ENCODE measurements at places on chromosomes 6 and 20.

DNA sequence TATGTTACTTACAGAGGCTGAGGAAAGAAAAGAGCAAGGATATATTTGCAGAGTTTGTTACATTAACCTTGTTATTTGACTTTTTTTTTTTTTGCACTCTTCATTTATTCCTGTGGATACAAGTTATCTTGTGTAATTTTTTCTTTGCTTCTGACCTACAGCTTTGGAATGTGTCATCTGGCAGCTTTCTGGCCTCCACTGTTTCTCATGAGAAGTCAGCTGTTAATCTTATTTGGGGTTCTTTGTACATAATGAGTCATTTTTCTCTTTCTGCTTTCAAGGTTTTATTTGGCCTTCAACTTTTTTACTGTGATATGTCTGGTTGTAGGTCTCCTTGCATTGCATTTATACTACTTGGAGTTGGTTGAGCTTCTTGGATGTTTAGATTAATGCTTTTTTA, 333.4 kb downstream of the SMOC2 start:
- no peak for DNase-seq

DNA sequence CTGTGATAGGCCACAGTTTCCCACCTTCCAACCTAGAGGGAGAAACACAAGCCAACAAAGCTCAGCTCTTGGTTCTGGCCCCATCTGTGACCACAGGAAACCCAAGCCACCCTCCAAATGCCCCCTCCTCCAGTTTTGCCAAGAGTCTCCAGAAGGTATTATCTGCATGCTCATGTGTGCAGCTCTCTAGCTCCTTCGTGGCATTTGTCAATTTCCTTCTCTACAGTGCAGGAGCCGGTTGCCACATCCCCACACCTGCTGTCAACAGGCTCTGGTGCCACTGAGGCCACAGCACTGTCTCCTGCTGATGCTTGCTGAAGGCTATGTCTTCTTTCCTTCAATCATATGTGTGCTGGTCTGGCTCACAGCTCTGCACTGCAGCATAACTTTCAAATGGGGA, 177.2 kb downstream of the CLIC5 start:
- no peak for DNase-seq

DNA sequence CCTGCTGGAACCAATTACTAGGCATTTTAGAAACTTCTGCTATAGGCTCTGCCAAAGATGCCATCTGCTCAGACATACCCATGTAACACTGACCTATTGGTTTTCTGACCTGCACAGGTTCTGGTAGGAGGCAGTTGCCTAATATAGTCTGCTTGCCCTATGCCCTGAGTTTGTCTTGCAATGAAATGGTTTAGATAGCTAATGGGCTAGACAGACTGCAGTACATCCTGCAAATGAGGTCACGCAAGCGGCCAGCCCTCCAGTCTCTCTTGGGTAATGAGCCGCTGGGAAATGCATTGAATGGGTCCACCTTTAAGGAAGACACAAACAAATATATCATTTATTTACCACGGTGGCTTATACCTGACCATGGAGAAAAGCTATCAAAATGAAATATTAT, 90.6 kb upstream of the B3GAT2 start:
- peak; percentile 62 for DNase-seq

DNA sequence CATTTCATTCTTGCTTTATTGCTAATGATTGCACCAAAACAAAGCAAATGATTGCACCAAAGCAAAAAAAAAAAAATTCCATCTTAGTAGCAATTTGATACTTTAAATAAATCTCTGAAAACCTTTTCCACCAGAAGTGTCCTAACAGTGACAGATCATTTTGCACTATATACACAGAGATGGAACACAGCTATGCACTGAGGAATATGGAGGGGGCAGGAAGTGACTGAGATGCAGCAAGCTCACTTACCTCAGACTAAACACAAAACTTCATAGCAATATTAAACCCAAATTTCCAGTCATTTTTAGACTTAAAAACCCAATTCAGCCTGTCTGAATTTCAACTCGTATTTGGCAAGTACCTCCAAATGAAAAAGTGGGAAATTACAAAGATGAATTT, 41.2 kb downstream of the HIVEP2 start:
- no peak for DNase-seq

DNA sequence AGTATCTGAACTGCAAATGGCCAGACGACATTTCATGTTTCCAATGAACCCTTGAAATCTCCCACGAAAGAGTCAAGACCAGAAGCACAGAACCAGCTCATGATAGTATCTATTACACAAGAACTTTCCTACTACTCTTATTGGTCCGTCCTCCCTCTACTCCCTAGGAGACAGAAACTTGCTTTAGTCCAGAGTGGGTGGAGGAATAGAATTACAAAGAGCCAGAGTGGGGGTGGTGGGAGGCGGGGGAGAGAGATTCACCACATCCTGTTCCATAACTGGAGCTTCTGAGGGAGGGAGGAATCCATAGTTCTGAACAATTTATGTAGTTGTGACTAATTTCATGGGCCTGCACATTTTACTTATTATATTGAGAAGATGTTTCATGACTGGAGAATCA, 18.5 kb upstream of the WFDC10A start:
- DNase-seq, result peak; percentile 42

- no peak for DNase-seq
These were observed 8.2 kb upstream of the CD83 start for GRCh38 chr6:14109411-14109826.

- peak; percentile 85 for DNase-seq
These were observed 104.8 kb downstream of the CDH26 start for GRCh38 chr20:60063048-60063451.

GRCh38 chr20:51401496-51401895, 141.0 kb downstream of the NFATC2 start:
- no peak for DNase-seq

- no peak for DNase-seq
These were observed 113.9 kb upstream of the TMEM170B start for GRCh38 chr6:11423667-11424066.

- peak; percentile 91 for DNase-seq
These were observed 107.8 kb downstream of the ZFP64 start for GRCh38 chr20:52083627-52084232.

DNA sequence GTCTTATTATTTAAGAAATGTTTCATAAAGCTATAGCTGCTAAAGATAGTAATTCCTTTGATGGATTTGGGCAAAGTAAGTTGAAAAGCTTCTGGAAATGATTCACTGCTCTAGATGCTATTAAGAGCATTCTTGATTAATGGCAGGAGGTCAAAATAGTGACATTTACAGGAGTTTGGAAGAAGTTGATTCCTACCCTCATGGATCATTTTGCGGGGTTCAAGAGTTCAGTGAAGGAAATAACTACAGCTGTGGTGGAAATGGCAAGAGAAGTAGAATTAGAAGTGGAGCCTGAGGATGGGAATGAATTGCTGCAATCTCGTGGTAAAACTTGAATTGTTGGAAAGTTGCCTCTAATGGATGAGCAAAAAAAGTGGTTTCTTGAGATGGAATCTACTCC, 316.1 kb downstream of the UTRN start:
- DNase-seq, result no peak

DNA sequence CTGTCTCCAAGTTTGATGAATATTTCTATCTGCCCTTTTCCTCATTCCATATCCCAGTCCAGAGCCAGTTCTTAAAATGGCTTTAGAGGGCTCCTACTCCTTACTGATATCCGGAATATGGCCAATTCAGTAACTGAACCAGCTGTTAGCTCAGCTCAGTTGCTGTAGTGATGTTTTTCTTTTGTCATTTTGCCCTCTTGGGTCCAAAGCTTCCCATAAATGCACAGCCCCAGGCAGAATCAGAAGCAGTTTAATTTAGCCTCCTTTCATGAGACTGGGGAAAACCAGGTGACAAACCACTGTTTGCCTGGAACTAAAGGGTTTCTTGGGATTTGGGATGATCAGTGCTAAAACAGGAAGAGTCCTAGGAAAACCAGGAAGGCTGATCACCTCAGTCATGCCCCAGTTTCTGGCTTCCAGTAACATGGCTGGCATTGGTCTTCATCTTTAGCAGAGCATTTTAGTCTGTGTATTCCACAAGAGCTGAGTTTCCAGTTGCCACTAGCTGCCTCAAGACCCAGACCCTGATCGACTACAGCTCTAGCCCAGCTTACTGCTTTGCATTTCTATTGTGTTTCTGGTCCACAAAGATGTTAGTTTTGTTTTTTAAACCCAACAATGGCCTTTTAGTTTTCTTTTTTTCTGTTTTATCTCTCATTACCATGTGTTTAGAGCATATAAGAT, 40.6 kb upstream of the REV3L start:
- no peak for DNase-seq

DNA sequence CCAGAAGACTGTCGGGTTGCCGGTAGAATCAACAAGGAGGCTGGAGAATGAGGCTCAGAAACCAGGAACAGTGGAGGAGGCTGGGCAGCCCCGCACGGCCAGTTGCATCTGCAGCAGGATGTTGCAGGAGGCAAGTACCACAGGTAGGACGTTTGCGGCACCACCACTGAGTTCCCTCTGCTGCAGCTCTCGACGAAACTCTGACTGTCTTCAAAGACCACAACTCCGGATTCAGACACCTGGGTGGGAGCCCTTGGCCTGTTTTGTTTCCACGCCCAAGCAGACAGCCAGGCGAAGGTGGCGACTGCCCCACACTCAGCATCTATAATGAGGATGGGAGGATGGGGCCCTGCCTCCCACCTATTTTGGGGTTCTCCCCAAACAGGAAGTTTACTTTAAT, 218.2 kb downstream of the ZDHHC14 start:
- DNase-seq, result no peak

DNA sequence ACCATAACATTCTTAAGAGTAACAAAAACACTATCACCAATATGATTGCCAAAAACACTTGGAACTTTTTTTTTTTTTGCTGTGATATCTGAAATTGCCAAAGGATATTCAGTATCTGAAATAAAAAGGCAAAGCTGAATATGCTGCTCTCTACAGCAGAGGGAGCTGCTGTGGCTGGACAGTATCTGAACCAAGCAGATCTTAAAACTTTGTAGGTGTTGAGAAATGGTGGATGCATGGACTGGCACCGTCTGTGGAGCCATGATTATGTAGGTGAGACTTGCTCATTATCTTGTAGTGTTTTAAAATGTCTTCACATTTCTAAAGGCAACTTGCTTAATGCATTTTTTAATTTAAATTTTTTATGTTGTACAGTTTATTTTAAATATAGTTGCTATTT, 9.2 kb downstream of the PDCD2 start:
- no peak for DNase-seq

DNA sequence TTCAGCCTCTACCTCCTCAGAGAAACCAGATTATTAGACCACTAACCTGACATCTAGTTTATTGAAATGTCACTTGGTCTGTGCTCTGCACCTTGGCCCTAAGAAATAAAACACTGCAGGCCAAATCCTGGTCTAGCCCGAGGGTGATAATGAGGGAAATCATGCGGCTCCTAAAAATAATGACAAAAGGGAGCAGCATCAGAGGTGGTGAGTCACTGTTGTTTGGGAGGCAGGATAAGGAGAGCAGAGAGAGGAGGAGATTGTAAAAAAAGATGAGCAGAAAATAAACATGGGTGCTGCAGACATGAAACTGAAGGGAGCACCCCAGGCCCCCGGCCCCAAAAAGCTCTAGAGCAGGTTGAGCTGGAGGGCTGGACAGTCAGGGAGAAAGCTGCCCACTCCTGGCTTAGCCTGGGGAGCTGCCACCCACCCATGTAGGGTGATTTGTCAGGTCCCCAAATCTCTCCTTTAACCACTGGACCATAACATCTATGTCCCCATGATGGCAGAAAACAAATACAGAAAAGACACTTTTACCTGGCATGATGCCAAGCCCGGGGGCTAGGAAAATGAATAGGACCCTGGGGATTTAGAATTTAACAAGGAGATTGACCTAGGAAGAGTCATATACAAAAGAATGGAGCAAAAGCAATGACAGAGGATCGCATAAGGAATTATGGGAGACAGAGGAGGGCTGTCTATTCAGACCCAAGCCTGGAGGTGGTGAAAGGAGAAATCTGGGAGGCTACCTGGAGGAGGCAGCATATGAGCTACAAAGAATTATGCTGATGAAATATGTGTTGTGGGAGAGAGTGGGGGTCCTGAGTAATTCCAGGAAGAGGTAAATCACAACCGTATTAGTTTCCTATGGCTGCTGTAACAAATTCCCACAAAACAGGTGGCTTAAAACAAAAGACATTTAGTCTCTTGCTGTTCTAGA, 103.7 kb downstream of the SNAP25 start:
- DNase-seq, result no peak

DNA sequence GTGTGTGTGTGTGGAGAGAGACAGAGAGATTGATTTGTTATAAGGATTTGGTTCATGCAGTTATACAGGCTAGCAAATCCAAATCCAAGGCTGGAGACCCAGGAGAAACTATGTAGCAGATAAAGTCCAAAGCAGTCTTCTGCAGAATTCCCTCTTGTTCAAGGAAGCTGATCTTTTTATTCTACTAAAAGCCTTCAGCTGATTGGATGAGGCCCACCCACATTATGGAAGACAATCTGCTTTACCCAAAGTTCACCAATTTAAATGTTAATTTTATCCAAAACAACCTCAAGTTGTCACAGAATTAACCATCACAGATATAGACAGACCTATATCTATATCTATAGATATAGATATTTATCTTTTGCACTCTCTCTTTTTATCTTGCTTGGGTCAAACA, 67.0 kb downstream of the TPBG start:
- no peak for DNase-seq

GRCh38 chr6:48073976-48074767, 36.8 kb downstream of the PTCHD4 start:
- DNase-seq, result no peak

- peak; percentile 58 for DNase-seq
These were observed 45.9 kb downstream of the BMP7 start for GRCh38 chr20:57220337-57221145.

- DNase-seq, result peak; percentile 9
These were observed 7.3 kb upstream of the CBFA2T2 start for GRCh38 chr20:33482581-33482980.

DNA sequence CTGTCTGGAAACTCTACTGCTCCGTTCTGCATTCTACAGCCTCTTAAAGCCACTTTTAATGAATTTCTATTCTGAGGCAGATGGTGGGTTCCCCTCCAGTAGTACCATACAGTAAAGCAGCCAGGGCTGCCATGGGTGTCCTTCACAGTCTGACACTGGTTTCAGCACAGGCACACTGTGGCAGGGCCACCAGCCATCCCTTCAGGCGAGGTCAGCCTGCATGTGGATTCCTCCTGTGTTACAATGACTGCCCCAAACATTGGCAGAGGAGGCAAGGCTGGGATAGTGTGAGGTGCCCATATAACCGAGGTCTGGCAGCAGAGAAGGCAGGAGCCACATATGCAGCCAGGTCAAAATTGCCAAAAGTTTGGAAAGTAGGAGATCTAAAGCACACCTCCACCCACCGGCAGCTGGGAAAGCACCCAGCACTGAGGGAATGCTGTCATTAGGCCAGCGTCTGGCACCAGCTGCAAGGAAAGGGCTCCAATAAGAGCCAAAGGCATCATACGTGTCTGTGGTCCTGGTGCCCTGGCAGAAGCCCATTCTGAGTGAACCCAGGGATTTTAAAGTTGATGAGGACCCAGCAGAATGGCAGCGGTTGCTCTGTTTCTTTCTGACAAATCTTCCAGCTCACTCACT, 24.0 kb downstream of the STK35 start:
- DNase-seq, result no peak

DNA sequence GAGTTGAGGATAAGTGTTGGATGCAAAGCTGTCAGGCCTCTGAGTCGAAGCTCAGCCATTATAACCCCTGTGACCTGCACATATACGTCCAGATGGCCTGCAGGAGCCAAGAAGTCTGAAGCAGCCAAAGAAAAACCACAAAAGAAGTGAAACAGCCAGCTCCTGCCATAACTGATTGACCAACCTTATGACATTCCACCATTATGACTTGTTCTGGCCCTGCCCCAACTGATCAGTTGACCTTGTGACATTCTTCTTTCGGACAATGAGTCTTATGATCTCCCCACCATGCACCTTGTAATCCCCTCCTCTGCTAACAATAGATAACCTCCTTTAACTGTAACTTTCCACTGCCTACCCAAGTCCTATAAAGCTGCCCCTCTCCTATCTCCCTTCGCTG, 133.7 kb upstream of the AGPAT4 start:
- DNase-seq, result no peak

Measured in osteoblast (primary cell).